CD4-positive, alpha-beta T cell treated with Interleukin-4 for 4 hours (primary cell): ENCODE measurements at places on chromosomes 1 and 21.

- no peak for DNase-seq
Measured at GRCh38 chr1:83055391-83056170, 943.4 kb downstream of the TTLL7 start.

DNA sequence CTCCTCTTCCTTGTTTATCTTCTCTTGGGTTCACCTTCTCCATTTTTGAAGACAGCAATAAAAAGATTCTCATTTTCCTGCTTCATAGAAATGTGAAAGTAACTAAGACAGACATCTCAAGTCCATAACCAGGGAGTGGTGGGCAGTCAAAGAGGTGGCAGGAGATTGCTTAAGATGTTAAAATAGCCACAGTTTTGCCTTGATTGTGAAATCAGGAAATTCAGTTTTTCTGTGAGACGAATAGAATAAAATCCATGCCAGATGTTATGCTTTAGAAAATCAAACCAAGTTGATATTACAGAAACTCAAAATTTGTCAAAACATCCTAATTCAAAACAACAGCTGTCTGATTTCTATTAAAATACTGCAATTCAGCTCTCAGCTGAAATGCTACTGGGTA lies 57.2 kb downstream of the TNN start:
- DNase-seq = no peak

GRCh38 chr1:211127166-211127565 lies 6.8 kb downstream of the KCNH1 start:
- no peak for DNase-seq

DNA sequence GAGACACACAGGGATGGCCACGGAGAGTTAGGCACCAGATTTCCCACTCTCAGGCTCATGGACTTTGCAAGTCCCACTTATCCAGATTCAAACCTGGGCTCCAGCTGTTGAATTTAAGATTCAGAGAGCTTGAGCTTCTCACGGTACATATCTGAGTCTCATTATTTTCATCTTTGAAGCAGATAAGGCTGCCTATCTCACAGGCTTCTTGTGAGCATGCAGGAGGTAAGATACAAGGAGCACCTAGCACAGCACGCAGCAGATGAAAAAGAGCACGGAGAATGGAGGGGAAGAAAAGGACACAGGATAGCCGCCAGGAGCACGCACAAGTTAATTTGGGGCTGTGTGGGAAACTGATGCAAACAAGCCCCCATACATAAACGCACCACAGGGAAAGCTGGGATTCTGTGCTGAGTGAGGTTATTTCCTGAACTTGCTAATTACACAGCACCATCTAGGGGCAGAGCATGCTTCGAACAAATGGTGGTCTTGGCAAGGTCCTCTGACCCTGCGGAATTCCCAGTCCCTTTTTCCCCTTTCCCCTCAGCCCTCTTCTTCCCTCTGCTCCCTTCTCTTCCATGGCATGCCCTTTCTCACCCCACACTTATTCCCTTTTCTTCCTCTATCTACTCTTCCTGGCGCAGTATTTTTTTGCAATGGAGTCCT lies 134.7 kb upstream of the VANGL1 start:
- no peak for DNase-seq

- DNase-seq = no peak
Measured at GRCh38 chr1:96487971-96488370, 233.6 kb upstream of the PTBP2 start.

- DNase-seq = no peak
Measured at GRCh38 chr1:58395355-58395754, 151.2 kb downstream of the OMA1 start.
